Forelimb muscle (tissue), 1 donor: ENCODE measurements at places on chromosomes 1 and 21. TPM values are rescaled to one million over a fixed set of nuclear protein-coding genes. Genes with fewer than 3 reads are reported as not detected.

The FCRL2 gene
- 0.11 TPM for polyA plus RNA-seq

The NCMAP gene
- polyA plus RNA-seq, result 0.04 TPM

The ATP1A4 gene
- 2.8 TPM for polyA plus RNA-seq

The YOD1 gene
- polyA plus RNA-seq, result 6.8 TPM

The TFF2 gene
- polyA plus RNA-seq, result not detected

The BEST4 gene
- polyA plus RNA-seq, result 0.27 TPM

The MSH4 gene
- 0.33 TPM for polyA plus RNA-seq

The THEM5 gene
- 0.56 TPM for polyA plus RNA-seq

The TRIM67 gene
- polyA plus RNA-seq, result 0.08 TPM

The LRRC3 gene
- 2.2 TPM for polyA plus RNA-seq

The SPOCD1 gene
- polyA plus RNA-seq, result 0.32 TPM

The AGMAT gene
- polyA plus RNA-seq, result 3.7 TPM
